ENCODE measurements at places on chromosomes 2 and 18.

- DNase-seq: no peak
These were observed 214.8 kb downstream of the IKZF2 start for GRCh38 chr2:212936572-212936971.

DNA sequence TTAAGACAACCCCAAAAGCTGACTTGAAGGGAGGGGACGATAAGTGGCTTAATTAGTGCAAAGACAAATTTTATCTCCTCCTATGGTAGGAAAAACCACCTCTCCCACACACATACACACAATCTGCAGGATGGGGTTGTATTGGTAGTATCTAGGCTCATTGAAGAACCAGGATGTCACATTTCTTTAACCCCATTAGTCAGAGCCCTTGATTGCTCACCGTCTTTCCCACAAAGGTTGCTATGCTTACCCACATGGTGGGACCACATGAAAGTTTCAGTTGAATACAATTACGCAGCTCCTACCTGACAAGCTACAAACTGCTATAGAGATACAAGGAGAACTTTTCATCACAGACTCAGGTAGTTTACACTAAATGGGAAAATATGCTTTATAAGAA is 765.0 kb upstream of the CELF4 start:
- no peak for DNase-seq

DNA sequence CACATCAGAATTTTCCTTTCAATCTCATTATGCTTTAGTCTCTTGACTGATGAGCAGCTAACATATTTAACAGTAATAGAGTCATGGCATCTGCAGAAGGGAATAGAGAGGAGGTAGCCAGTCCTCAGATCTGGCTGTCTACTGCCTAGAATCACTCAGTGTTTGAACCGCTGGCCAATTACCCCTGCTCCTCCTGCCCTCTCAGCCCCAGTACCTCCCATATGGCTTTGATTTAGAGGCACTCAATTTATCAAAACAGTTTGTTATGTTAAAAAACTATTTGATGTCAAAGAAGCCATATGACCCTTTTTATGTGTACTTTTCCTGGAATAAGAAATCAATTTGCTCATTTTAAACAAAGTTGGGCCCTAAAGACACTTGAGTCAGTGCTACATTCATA is 355.2 kb downstream of the CMPK2 start:
- no peak for DNase-seq

- DNase-seq: no peak
These were observed 5.0 kb downstream of the SP9 start for GRCh38 chr2:174339561-174340399.

DNA sequence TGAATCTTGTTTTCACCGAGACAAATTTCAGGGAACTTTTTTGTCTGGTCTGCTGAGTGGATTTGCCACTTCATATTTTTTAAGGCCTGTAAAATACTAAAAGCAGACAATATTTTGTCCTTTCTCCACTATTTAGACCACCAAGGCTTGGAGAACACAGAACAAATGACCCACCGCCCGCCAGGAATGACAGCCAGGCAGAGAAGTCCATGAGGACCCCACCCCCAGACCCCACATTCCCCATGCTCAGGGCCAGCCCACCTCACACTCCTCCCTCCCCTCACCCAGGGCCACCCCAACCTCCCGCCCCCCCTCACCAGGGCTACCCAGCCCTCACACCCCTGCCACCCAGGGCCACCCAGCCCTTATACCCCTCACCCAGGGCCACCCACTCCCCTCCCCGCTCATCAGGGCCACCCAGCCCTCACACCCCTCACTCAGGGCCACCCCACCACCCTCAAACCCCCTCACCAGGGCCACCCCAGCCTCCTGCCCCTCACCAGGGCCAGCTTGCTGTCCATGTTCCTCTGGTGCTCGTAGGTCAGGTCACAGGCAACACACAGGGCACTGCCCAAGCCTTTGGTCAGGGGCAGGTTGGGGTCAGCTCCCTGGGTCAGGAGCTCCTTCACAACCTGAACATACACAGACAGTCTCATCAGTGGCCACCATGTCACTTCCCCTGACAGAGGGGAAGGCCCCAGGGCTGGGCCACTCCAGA is 50.6 kb downstream of the ANKMY1 start:
- DNase-seq: no peak

DNA sequence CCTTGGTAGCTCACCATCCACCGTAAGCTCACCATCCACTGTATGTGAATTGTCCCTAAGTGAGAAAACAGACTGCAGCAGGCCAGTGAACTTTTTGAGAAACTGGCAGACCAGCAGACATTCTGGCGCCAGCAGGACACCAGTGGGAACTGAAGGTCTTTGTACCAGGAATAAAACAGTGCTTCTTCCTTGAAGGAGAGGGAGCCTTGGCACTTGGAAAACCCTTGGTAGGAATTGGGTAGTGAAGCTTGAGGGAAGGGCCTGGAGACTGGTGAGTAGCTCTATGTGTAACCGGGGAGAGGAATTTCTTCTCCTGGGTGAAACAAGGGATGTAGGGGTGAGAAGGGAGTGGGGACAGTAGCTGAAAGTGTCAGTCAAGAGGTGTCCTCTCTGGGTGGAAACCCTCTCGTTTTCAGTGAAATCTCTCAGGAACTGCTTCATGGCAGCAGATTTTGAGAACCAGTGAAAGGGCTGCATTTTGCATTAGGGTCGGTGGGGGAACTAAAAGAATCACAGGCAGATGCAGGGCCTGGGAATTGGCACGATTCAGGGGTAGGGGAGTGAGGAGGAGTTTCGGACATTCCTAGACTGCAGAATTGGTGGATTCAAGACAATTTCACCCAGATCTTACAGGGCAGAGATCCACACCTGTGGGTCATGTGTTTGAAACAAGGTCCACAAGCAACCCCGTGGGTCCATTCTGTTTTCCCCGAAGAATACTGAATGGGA is 131.5 kb upstream of the DLX2 start:
- no peak for DNase-seq

DNA sequence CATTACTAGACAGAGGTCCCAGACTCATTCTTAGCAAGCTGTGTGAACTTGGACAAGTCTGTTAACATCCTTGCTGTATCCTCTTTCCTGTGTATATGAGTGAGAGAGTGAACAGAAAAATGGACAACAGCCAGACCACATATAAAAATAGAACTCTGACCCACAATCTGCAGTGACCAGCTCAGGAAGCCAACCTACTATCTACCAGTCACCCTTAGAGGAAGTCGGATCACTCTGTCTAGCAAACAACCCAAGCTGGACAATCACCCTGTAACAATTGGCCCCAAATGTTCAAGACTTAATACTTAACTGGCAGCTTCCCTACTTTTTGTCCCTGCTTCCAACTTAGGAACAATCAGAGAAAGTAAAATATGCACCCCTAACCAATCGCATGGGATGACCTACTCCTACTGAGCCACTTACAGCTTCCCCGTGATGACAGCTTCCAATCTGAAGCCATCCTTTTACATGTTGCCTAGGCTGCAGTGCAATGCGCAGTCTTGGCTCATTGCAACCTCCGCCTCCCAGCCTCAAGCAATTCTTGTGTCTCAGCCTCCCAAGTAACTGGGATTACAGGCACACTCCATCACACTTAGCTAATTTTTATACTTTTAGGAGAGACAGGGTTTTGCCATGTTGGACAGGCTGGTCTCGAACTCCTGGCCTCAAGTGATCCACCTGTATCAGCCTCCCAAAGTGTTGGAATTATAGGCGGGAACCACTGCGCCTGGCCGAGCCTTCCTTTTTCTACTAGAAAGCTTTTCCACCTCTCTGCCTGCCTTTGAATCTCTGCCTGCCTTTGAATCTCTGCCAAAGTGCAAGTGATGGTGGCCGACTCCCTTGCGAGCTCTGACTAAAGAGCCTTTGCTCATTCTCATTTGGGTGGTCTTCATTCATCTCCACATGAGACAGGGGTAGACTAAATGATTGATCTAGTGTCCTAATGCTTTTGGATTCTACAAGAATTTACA is 158.3 kb upstream of the NDUFV2 start:
- DNase-seq: no peak

DNA sequence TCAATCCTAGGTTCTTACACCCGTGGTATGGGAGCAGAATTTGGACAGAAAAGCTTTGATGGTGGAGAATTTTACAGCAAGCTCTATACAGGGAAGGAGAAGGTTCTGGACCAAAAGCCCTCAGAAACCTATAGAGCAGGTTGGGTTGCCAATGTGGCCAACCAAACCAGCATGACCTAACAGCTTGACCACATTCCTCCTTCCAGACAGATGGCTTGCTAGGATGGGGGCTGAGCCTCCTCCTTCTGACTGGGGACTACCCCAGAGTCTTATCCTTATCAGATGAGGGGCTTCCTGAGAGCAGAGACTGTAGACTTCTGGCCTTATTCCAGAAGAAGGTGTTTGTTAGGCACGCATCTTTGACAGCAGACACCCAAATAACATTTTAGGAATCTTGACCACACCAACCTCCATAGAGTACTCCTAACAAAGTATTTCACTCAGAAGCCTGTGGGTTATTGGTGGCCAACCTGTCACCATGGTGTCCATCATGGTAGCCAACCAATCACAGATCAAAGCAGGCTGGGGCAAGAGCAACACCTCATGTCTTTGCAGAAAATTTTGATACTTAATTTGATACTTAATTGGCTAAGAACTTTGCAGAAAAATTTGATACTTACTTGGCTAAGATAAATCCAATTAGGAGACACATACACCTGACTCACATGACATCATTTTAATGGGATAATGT is 34.8 kb upstream of the EPAS1 start:
- no peak for DNase-seq

GRCh38 chr2:101152272-101153076 is 1.3 kb upstream of the TBC1D8 start:
- peak; percentile 38 for DNase-seq

DNA sequence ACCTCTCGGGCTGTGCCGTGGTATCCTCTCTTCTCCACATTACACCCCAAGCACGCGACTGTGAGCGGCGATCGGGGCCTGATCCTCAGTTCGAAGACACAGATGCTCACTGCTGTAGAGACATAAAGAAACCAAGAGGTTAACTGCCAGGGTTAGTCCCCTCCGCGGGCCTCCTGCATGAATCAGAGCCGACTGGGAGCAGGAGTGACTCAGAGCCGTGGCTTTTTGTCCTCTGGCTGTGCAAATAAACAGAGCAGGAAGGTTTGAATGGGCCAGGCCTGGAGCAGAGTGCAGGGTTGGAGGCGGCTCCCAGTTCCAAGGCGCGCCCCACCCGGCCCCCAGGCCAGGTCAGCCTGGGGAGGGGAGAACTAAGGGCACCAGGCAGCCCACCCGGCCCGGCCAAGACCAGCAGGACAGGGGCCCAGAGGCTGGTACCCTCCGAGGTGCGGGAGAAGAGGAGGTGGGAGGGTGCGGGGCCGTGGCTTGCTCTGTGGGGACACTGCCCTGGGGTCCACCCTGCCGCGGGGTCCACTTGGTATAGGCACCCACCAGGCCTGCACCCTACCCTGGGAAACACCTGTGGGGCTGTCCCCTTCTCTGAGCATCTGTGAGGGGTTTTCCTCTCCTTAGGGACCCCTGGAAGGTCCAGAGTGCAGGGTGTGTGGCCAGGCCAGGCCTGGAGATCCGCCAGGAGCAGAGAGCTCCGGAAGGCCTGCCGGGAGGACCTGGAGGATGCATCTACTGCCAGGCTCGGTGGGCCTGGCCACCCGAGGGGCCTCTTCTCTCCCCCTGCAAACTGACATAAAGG is 16.5 kb downstream of the TWIST2 start:
- no peak for DNase-seq

DNA sequence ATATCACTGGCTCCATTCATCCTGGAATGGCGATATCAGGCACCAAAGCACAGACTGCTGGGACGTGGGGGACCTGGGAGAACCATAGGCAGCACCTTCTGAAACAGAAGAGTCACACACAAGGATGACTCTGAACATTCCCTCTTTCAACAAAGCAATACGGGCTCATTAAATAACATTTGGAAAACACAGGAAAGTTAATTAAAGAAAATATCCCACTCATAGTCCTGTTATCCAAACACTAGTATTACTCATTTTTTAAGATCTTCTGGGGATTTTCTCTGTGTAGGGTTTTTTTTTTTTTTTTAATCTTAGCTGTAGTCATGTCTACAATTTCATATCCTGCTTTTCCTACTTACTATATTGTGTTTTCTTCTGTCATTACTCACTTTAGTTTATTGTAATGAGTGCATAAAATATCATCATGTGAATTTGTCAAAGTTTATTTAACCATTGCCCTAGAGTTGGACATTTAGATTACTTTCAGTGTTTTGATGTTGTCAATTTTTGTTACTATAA is 70.0 kb upstream of the SP3 start:
- no peak for DNase-seq

- DNase-seq: peak; percentile 68
These were observed 58.6 kb downstream of the KCNG2 start for GRCh38 chr18:79856119-79857007.

GRCh38 chr2:219296142-219296541 is 13.1 kb downstream of the PTPRN start:
- DNase-seq: no peak

DNA sequence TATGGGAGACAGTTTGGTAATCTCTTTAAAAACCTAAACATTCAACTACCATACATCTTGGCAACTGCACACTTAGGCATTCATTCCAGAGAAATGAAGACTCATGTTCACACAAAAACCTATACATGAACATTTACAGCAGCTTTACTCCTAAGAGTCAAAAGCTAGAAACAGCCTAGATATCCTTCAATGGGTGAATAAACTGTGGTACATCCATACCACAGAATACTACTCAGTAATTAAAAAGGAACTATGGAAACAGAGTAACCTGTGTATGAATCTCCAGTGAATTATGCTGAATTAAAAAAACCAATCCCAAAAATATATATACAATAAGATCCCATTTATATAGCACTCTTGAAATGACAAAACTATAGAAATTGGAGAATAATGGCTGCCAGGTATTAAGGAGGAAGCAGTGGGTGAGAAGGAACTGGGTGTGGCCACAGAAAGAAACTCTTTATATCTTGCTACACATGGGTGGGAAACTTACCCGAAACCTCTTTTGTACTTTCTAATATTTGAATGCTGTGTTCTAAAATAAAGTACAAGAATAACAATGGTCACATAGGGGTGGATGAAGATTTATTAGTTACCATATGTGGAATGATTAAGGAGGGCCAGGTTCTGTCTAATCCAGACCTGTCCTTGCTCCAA is 13.7 kb downstream of the SESTD1 start:
- DNase-seq: no peak

GRCh38 chr2:52859065-52859464 is 908.5 kb upstream of the CHAC2 start:
- no peak for DNase-seq

- no peak for DNase-seq
These were observed 208.4 kb downstream of the FIGN start for GRCh38 chr2:163527381-163527780.

- no peak for DNase-seq
These were observed 24.6 kb upstream of the OTOS start for GRCh38 chr2:240165034-240165433.

GRCh38 chr2:60498127-60498815 is 55.2 kb downstream of the BCL11A start:
- no peak for DNase-seq

- no peak for DNase-seq
These were observed 6.4 kb upstream of the SMAD7 start for GRCh38 chr18:48957136-48957535.

GRCh38 chr2:192500550-192501200 is 305.9 kb upstream of the TMEFF2 start:
- no peak for DNase-seq
